Sigmoid colon (tissue), 7 donors: ENCODE measurements at places on chromosomes 11 and 22.

DNA sequence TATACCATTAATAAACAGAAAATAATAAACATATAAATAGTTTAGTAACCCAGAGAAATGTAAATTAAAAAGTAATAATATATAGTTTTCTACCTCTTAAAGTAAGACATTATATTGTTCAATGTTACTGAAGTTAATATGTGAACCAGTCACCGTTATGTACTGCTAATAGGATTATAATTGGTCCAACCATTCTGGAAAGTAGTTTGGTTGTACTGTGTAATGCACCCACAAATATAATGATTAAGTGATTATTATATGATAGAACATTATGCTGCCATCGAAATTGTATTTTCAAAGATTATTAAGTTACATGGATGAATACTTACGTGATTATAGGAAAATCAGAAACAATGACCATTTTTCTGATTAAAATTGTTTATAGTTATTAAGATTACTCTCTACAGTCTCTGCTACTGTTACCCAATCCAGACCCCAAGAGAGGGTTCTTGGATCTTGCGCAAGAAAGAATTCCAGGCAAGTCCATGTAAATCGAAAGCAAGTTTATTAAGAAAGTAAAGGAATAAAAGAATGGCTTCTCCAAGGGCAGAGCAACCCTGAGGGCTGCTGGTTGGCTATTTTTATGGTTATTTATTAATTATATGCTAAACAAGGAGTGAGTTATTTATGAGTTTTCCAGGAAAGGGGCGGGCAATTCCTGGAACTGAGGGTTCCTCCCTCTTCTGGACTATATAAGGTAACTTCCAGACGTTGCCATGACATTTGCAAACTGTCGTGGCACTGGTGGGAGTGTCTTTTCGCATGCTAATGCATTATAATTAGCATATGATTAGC, 50.1 kb downstream of the ACER3 start:
- DNase-seq = peak; percentile 65
- no peaks in the 10 kb centered on the region for H3K27me3 ChIP-seq
- H3K27ac ChIP-seq = no peak overlapping the region
- H3K4me1 ChIP-seq = no peaks in the 10 kb centered on the region
- no peak overlapping the region for H3K4me3 ChIP-seq

DNA sequence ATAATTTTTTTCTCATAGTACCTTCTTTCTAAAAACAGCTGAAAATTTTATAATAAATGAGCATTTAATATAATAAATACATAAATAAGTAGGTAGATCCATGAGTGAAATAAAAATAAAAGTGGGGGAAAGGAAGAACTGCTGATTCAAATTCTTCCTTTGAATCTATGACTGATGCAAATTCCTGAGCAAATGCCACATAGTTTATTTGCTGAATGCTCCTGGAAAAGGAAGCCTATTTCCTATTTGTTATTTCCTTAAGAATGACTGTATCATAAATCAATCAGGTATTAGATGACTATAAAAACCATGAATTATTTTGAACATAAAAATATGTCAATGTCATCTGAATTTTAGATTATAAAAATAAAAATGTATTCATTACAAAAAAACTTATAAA, 16.6 kb downstream of the BTBD10 start:
- H3K4me1 ChIP-seq = no peaks in the 10 kb centered on the region
- no peak overlapping the region for H3K4me3 ChIP-seq
- no peaks in the 10 kb centered on the region for H3K36me3 ChIP-seq
- no peak for DNase-seq
- no peak overlapping the region for H3K27ac ChIP-seq
- no peaks in the 10 kb centered on the region for H3K27me3 ChIP-seq

- no peak overlapping the region for H3K4me3 ChIP-seq
- no peaks in the 10 kb centered on the region for H3K36me3 ChIP-seq
- no peak overlapping the region for H3K27ac ChIP-seq
- no peaks in the 10 kb centered on the region for H3K4me1 ChIP-seq
- DNase-seq = peak; percentile 46
Measured at GRCh38 chr11:45234306-45235006, 51.7 kb downstream of the SYT13 start.

DNA sequence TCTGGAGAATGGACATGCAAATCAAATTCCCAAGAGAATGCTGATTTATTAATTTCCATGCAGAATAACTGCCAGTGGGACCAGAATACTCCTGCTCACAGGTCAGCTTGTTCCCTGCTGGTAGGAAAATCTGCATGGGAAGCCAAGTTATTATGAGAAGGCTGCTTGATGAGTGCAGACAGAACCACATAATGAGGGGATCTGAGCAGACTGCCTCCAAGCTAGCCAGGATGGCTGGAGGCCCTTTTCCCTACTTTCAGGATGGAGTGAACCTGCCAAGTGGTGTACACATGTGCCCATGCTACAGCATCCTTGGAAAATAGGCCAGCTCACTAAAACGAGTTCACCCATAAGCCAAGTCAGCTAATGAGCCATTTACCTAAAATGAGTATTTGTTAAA, 55.2 kb upstream of the ZBED5 start:
- no peaks in the 10 kb centered on the region for H3K36me3 ChIP-seq
- H3K27me3 ChIP-seq = no peaks in the 10 kb centered on the region
- no peak for DNase-seq
- no peak overlapping the region for H3K4me3 ChIP-seq
- no peaks in the 10 kb centered on the region for H3K4me1 ChIP-seq

GRCh38 chr11:94066901-94067429, 45.8 kb downstream of the HEPHL1 start:
- no peak overlapping the region for H3K4me3 ChIP-seq
- H3K27me3 ChIP-seq = no peaks in the 10 kb centered on the region
- no peaks in the 10 kb centered on the region for H3K4me1 ChIP-seq
- H3K36me3 ChIP-seq = no peaks in the 10 kb centered on the region
- no peak for DNase-seq
- H3K27ac ChIP-seq = no peak overlapping the region

DNA sequence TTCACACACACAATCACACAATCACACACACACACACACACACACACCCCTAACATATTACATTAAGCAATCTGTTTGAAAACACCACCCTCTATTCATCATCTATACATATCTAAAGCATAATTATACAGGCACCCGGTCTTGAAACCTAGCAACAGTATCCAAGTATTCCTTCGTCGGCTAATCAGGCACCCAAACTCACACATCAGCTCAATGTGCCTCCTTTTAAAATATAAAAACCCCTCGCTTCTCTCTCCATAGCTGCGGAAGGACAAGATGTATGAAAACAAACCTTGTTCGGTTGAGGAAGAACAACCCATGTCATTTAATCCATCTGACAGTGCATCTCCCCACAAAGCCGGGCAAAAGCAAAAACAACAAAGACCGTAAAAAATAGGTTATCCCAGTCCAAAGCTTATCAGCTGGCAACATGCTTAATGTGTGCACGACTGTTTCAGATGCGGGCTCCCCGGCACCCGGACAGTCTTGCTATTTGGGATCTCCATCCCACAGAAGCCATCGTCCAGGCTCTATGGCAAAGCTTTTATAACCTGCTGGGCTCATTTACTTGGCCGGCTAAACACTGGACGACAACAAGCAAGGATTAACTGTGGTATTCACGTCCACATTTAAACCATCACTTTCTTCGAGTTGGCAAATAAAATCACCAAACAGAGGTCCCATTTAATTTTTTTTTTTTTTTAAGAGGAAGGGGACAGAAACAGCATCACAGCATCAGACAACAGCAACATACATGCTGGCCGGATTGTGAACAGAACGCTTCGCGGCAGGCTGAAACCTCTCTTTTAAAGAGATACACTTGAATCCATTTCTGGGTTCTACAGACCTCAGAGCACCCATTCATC, 365.5 kb downstream of the SHANK2 start:
- H3K4me1 ChIP-seq = no peaks in the 10 kb centered on the region
- H3K4me3 ChIP-seq = no peak overlapping the region
- H3K27ac ChIP-seq = no peak overlapping the region
- no peaks in the 10 kb centered on the region for H3K36me3 ChIP-seq

DNA sequence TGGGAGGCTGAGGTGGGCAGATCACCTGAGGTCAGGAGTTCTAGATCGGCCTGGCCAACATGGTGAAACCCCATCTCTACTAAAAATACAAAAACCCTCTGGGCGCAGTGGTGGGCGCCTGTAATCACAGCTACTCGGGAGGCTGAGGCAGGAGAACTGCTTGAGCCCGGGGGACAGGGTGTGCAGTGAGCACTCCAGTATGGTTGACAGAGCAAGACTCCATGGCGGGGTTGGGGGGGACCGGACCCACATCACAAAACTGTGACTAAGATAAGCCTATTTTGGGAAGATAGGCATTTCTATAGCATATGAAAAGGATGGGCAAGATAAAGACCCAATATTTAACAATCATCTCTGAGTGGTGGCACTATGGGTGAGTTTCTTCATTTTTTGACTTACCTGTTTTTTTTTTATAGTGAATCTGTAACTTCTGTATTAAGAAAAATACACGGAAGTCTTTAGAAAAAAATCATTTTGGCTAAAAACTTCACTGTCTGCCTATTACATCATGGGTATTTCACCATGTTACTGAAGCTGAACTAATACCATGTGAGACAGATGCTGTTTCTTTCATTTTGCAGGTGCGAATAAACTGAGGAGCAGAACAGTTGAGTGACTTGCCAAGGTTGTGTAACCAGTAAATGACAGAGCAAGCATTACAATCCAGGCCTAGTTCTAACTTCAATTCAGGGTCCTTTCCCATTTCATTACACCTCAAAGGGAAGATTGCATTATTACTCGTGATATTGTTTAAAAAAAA, 2.5 kb downstream of the CELF1 start:
- H3K4me3 ChIP-seq = no peak overlapping the region
- peaks cover 44% of the 10 kb centered on the region for H3K4me1 ChIP-seq
- no peaks in the 10 kb centered on the region for H3K27me3 ChIP-seq
- no peak overlapping the region for H3K27ac ChIP-seq
- H3K36me3 ChIP-seq = no peaks in the 10 kb centered on the region

DNA sequence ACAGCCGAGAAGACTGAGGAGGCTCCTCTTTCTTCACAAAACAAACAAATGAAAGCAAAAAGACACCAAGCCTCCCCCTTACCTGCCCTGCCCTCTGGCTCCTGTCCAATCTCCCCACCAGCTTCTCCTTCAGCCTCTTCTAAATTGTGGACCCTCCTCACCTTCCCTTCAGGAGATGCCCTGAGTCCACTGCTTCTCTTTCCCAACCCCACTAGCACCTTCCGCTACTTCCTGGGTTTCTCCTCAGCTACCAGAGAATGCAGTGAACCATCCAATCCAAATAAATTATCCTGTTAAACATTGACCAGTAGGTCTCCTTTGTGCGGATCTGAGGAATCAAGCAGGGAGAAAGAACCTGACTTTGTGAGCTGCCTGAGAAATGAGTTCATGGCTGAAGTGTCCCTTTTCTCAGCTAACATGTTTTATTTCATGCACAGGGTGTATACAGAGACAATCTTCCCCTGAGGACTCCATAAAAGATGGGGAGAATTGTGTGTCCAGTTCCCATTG, 63.2 kb upstream of the VPREB1 start:
- H3K27me3 ChIP-seq = no peaks in the 10 kb centered on the region
- DNase-seq = no peak
- H3K4me1 ChIP-seq = no peaks in the 10 kb centered on the region
- H3K36me3 ChIP-seq = no peaks in the 10 kb centered on the region
- H3K27ac ChIP-seq = no peak overlapping the region
- H3K4me3 ChIP-seq = no peak overlapping the region

- no peaks in the 10 kb centered on the region for H3K36me3 ChIP-seq
- no peak overlapping the region for H3K4me3 ChIP-seq
- H3K27ac ChIP-seq = no peak overlapping the region
Measured at GRCh38 chr11:86180423-86180822, 64.1 kb upstream of the EED start.

GRCh38 chr22:38699784-38700183, 959 bp downstream of the JOSD1 start:
- no peaks in the 10 kb centered on the region for H3K27me3 ChIP-seq
- H3K4me3 ChIP-seq = peak overlapping the region; percentile 97
- peak; percentile 58 for DNase-seq
- peak overlapping the region; percentile 100 for H3K27ac ChIP-seq
- no peaks in the 10 kb centered on the region for H3K4me1 ChIP-seq
- H3K36me3 ChIP-seq = no peaks in the 10 kb centered on the region

DNA sequence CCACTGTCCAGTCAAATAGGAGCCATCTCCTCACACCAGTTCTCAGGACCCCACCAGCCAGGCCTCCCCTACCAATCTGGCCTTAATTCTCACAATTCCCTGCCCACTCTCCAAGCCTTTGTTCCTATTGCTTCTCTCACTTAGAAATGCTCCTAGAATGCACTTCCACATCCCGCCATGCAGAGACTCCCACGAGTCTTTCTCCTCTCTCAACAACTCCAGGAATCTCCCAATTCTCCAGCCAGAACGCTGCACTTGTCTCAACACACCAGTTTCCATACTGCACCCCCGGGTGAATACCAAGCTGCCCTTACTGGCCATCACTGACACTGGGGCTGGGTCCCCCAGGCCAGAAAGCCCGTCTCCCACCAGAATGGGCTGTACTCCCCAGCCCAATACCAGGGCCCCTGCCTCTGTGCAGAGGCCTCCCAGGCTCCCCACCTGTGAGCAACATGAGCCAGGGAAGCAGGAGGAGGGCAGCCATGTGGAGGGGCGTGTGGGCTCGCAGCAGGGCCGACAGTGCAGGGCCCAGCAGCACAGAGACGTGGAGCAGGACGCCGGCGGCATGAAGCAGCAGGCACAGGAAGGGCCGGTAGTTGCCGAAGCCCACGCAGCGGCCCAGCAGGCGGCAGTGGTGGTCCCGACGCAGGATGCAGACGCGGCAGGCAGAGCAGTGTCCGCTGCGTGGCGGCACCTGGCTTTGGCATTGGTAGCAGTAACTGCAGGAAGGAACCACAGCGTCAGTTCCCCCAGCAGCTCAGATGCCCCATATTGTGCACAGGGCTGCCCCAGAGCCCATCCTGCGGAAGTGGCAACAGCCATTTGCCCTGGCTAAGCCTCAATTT, 2.4 kb downstream of the ZDHHC24 start:
- DNase-seq = no peak
- no peak overlapping the region for H3K4me3 ChIP-seq

DNA sequence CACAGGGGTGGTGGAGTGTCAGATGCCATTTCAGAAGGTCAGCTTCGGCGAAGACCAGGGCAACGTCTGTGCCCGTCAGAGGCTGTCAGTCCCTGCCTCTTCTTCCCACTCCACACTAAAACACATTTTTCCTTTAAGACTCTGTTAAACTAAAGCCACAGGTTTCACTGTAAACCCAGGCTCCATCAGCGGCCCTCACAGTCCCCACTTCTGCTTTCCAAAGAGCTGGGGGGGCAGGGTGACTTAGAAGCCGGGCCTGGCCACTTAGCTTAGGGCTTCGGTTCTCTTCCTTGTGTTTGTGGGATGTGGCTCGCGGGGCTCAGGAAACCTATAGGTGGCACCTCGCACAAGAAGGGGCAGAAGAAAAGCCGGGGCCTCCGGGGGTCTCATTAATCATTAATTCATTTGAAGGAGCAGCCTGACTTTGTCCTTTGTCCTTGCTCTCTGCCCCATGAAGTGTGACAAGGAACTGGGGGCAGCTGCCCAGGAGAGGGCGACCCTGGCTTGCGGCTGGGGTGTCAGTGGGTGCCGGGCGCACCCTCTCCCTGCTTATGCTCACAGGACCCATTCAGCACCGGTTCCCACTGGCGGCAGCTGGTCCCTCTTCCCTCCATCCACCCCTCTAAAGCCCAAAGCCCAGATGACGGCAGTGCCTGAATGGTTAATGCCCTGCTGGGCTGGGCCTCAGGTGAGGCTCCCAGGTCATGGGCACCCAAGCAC, 4.1 kb downstream of the SLC25A45 start:
- peaks cover 25% of the 10 kb centered on the region for H3K4me1 ChIP-seq
- no peak overlapping the region for H3K4me3 ChIP-seq
- no peak for DNase-seq
- H3K36me3 ChIP-seq = no peaks in the 10 kb centered on the region
- H3K27ac ChIP-seq = no peak overlapping the region
- H3K27me3 ChIP-seq = no peaks in the 10 kb centered on the region
